ENCODE measurements at places on chromosomes 4 and X.
A peak's percentile ranks its signal among the peaks of the same experiment; 100 is the strongest.

DNA sequence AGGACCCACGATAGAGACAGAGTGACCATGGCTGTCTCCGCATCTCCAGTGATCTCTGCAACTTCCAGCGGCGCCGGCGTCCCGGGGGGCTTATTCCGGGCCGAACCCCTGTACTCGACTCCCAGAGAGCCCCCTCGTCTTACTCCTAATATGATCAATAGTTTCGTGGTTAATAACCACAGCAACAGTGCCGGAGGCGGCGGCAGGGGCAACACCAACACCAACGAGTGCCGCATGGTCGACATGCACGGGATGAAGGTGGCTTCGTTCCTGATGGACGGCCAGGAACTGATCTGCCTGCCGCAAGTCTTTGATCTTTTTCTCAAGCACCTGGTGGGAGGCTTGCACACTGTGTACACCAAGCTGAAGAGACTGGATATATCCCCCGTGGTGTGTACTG is 343 bp downstream of the DACH2 start:
- no peak for DNase-seq

DNA sequence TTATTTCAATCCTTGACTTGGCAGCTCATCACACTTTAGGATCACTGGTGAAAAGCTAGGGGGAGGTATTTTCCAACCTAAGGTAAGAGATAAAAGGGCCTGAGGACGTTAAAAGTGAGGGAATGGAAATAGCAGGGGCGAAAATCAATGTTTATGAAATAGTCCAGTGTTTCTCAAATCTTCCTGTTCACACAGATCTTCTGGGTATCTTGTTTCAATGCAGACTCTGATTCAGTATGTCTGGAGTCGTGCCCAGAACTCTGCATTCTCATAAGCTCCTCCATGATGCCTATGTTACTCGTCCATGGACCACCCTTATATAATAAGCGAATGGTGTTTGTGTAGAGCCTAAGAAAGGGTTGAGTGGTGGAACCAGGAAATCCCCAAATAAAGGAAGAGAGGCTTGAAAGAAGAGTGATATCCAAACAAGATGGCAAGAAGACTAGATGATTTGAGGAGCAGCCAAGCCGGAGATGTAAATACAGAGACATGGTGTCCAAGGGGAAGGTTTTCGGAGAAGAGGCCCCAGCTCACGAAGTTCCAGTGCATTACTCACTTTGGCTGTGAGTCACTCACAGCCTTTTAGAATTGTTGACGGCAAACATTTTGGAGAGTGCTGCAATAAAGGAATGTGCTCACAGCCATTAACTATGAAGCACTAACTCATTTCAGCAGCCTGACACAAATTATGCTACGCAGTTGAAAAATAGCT is 215.6 kb upstream of the PPARGC1A start:
- no peak for DNase-seq

DNA sequence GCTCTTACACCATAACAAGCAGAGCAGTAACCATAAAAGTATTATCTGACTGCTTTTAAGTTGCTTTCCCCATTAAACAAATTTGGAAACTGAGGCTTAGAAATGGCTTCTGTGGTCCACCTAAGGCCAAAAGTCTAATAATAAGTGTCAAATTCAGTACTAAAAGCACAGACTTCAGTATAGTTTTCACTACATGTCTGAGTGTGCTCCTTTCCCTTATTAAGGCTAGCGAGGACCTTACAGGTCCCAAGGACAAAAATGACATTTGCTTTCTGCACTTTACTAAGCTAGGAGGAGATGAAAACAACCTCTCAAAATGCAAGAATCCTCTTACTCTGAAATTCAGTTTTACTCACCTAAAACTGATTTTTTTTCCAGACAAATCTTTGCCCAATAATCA is 127.2 kb downstream of the ENOX2 start:
- DNase-seq: no peak

DNA sequence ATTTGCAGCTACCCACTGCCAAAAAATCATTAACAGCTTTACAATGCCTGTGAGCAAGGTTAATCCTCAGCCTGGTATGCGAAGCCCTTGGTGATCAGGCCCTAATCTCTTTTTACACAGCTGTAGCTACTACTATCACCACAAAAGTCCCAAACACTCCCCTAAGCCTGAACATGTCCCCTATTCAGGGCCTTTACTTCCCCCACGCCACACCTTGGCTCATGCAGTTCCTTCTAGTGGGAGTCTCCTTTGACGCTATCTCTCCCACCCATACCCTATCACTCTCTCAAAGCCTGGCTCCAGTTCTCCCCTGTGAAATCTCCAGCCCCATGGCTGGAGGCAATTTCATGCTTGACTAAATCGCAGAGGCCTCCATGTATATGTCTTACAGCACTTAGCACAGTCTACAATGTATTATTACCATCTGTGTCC is 90.6 kb upstream of the CBR4 start:
- no peak for DNase-seq

DNA sequence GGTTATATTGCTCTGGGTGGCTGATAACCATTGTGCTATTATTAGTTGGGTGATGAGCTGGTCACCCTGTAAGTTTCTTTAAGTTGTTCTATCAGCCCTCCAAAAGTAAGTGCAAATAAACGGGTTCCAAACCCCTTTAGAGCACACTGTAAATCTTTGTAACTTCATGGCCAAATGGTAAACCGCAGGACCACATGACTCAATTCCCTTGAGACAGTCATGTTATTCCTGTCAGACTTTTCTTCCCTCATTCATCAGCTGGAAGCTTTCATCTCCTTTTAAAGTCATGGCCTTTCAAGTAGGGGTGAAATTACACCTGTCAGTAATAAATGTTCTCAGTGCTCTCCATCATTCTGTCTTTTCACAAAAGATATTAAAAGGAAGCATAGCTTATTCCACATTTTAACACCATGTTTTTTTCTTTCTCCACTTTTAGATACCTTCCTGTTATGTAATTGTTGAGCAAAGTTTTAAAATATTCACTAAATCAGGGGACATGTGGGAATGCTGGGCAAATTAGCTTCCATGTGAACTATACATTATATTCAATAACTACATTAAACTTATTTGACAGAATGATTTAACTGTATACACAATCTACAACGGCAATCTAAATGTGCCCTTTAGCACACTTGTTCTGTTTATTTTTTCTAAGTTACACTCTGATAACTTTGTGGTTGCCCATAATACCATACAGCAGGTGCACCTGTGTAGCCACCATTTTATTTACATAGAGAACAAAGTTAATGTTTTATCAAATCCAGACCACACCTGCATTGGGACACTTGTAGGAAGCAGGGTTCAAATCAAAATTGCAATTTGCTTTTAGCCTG is 275.5 kb downstream of the CFAP299 start:
- DNase-seq: peak; percentile 43

- no peak for DNase-seq
Measured at GRCh38 chr4:16271411-16271810, 45.1 kb upstream of the TAPT1 start.

DNA sequence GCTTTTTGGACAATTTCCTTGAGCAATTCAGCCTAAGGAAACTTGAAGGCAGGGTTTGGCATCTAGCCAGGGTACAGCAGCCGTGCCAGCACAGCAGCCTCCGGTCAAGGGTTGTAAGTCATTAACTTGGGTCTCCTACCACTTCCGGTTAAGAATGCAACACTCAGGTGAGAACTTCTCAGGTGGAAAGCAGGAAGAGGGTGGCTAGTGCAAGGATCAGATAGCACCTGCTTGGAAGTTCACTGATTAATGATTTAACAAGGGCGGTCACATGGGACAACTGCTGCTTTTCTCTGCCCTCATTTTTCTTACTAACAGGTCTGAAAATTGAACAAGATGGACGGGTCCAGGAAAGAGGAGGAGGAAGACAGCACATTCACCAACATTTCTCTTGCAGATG is 30.1 kb upstream of the SCOC start:
- peak; percentile 91 for DNase-seq

- DNase-seq: no peak
Measured at GRCh38 chrX:78545233-78545632, 113.9 kb downstream of the RTL3 start.
